Activated CD4-positive, alpha-beta memory T cell treated with anti-CD3 and anti-CD28 coated beads, Interleukin-2, amount 10 ng/mL, durations not matched to agents 7 days and 5 days (primary cell): ENCODE measurements at places on chromosomes 6 and 20. TPM values are rescaled to one million over a fixed set of nuclear protein-coding genes. Genes with fewer than 3 reads are reported as not detected.

GRCh38 chr20:15364781-15365180, 1027.4 kb upstream of the FLRT3 start:
- DNase-seq: no peak

SLC25A27 gene
- total RNA-seq: not detected

- DNase-seq: no peak
Measured at GRCh38 chr6:169940481-169941271, 189.3 kb downstream of the ERMARD start.

- no peak for DNase-seq
Measured at GRCh38 chr6:105209950-105210706, 30.3 kb upstream of the POPDC3 start.

DNA sequence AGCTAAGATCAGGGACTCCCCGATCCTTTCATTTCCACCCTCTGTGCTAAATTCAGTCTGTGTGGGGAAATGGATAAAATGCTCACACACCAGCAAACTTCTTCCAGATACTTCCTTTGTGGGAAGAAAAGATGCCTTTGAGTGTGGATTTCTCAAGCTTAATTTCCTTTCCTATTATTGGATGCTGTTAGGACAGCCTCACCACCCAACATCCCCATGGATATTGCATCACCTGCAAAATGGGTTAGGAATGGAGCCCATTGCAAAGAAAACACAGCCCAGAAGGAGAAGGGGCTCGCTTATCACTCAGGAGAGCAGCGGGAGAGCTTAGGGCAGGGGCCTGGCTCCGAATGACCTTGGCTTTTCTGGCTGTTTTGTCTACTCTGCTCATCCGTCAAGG, 272.2 kb downstream of the CDC5L start:
- no peak for DNase-seq

GRCh38 chr6:21615504-21615903, 22.0 kb downstream of the SOX4 start:
- no peak for DNase-seq

- no peak for DNase-seq
Measured at GRCh38 chr6:108171291-108171917, 5.6 kb downstream of the NR2E1 start.

DNA sequence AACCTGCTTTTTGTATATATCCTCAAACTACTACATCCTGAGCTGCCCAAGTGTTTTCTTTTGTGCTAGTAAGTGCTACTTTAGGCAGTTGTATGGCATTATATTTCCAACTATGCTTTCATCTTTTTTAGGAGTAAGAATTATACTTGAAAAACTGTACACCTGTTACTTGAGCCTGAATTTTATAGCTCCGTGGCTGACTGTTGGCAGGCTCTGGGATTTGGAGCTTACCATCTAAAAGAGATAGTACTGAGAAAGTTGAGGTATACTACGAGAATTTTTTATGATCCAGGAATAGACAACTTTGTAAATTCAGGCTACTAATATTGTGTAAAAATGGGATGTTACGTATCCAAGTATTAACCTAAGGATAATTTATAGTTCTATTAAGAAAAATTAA, 32.4 kb downstream of the RNF217 start:
- no peak for DNase-seq

BMP2 gene
- not detected for total RNA-seq

OPN5 gene
- total RNA-seq: not detected

OR12D3 gene
- not detected for total RNA-seq

DNA sequence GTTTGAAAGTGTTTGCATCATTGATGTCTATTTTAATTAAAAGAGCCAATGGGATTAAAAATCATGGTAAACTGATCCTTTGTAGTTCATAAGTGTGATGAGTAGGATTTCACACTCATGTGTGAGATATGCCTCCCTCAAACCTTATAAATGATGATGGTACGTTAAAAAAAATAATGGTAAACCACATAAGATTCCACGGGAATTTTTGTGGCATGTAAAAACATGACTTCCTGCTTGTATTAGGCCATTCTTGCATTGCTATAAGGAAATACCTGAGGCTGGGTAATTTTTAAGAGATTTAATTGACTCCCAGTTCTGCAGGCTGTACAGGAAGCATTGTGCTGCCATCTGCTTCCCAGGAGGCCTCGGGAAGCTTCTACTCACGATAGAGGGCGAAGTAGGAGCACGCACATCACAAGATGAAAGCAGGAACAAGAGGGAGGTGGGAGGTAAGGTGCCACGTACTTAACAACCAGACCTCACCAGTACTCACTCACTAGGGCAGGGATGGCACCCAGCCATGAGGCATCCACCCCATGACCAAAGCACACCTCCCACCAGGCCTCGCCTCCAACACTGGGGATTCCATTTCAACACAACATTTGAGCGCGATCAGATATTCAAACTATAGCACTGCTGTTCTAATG, 187.6 kb upstream of the QKI start:
- DNase-seq: no peak

GRCh38 chr6:4091941-4092340, 13.0 kb upstream of the FAM217A start:
- no peak for DNase-seq

- DNase-seq: no peak
Measured at GRCh38 chr6:43193929-43194328, 11.9 kb downstream of the CUL9 start.

- DNase-seq: no peak
Measured at GRCh38 chr6:138239774-138240173, 21.5 kb upstream of the PBOV1 start.
